ENCODE measurements at places on chromosomes 7 and 10. TPM values are rescaled to one million over a fixed set of nuclear protein-coding genes. Genes with fewer than 3 reads are reported as not detected.

DNA sequence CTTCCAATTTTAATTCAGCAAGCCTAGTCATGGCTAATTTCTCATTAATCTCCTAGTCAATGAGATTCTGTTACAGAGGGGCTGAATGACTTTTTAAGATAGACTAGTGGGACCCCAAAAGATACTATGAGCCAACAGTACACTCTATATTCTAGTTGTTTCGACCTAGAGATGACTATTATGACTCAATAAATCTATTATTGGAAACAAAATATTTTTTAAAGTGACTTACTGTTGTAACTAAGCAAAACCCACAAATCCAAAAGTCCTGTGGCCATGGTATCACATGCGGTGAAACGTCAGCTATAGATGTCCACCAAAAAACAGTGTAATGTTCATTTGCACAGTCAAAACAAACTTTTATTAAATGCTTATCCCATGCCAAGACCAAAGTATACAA, 95.3 kb upstream of the ADO start:
- peaks cover 4% of the 10 kb centered on the region for H3K27me3 ChIP-seq
- no peaks in the 10 kb centered on the region for H3K36me3 ChIP-seq
- no peak overlapping the region for H3K4me3 ChIP-seq

DNA sequence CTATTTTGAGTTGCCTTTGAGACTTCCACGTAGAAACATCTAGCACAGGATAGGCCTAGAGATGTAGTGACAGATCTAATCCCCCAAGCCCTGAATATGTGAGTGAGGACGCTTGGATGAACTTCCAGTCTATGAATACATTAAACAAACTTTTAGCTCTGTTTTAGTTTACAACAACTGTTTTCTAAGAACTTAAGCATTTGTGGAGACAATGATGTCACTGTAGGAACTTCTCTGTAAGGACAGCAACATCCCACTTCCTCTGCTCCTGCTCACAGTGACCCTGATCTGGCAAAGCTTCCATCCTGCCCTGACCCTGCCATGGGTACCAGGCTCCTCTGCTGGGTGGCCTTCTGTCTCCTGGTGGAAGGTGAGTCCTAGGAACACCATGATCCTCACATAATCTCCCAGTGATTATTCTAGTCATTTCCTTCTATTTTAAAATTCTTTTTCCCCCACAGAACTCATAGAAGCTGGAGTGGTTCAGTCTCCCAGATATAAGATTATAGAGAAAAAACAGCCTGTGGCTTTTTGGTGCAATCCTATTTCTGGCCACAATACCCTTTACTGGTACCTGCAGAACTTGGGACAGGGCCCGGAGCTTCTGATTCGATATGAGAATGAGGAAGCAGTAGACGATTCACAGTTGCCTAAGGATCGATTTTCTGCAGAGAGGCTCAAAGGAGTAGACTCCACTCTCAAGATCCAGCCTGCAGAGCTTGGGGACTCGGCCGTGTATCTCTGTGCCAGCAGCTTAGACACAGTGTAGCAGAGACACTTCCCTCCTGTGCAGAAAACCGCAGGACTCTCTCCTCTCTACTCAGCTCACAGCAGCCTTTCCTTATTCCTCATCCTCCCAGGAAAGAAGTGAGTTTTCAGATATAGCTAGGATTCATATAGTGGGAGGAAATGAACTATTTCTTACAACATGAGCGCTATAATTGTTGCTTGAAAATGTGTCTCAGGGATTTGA, 194.4 kb upstream of the PRSS1 start:
- H3K4me3 ChIP-seq = no peak overlapping the region
- no peak overlapping the region for H3K27ac ChIP-seq
- H3K4me1 ChIP-seq = no peaks in the 10 kb centered on the region
- H3K27me3 ChIP-seq = no peaks in the 10 kb centered on the region

DNA sequence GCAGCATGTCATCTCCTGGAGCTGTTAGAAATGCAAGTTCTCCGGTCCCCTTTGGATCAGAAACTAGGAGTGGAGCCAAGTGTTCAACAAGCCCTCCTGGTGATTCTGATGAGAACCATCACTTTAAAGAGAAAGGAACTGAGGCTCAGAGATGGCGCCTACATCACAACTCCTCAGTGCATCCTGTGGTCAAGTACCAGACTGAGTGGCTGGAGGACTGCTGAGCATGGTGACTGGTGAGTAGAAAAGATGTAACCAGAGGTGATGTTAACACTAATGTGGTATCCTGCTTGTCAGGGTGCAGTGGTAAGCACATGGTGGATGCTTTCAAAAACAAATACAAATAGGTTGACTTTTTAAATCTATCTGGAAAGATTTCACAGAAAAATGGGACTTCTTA, 3.5 kb upstream of the OIT3 start:
- H3K27me3 ChIP-seq = no peaks in the 10 kb centered on the region
- no peak for DNase-seq
- H3K36me3 ChIP-seq = peaks cover 26% of the 10 kb centered on the region
- peaks cover 13% of the 10 kb centered on the region for H3K4me1 ChIP-seq
- H3K27ac ChIP-seq = no peak overlapping the region

- DNase-seq = no peak
- no peak overlapping the region for H3K4me3 ChIP-seq
- H3K36me3 ChIP-seq = no peaks in the 10 kb centered on the region
- H3K27me3 ChIP-seq = peaks cover 86% of the 10 kb centered on the region
- no peak overlapping the region for H3K27ac ChIP-seq
- H3K4me1 ChIP-seq = peaks cover 10% of the 10 kb centered on the region
Measured at GRCh38 chr10:100802607-100803006, 57.2 kb downstream of the PAX2 start.

DNA sequence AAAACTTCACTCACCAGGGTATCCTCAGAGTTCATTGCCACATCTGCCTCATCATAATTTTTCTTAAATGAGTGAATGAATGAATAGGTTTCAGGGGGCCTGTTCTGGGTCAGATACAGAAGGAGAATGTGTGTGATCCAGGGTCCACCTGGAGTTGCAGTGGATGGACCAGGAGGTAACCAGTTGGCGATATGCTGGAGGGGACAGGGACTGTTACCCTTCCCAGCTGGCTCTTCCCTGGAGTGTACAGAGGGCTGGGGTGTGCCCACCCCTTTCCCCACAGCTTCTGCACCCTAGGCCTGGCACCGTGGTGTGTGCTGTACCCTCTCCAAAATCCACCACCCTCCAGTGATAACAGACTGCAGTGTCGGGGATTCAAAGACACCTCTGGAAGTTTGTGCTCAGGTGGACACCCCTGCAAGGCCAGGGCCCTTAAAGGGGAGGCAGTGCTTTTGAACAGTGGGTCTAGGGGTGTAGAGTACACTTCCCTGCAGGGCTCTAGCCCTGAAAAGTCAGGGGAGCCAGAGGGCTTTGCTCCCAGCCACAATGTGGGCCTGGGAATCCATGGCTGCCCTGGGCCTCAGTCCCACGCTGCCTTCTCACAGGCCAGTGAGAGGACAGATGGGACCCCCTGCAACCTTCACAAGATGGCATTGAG, 134.4 kb upstream of the UNC5B start:
- peaks cover 65% of the 10 kb centered on the region for H3K27me3 ChIP-seq
- no peak overlapping the region for H3K27ac ChIP-seq
- peaks cover 17% of the 10 kb centered on the region for H3K4me1 ChIP-seq
- H3K36me3 ChIP-seq = no peaks in the 10 kb centered on the region
- peak; percentile 22 for DNase-seq
- no peak overlapping the region for H3K4me3 ChIP-seq

DNA sequence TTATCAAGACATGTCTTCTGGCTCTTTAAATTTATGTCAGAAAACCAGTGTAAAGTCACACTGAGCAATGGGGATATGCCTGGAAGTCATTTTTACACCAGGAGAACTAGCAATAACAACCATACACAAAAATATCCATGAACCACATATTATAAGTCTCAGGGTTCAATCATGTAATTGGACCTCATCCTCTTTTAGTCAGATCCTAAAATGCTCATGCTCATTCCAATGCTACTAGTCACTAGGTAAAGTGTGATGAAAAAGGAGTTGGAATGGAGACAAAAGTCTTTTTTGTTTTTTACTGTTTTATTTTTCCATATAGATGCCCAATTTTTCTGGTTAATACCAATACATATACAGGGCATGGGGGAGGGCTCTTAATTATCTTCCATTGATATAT, 306.1 kb downstream of the DGKB start:
- H3K36me3 ChIP-seq = no peaks in the 10 kb centered on the region
- no peaks in the 10 kb centered on the region for H3K4me1 ChIP-seq
- H3K27ac ChIP-seq = no peak overlapping the region
- H3K4me3 ChIP-seq = no peak overlapping the region
- DNase-seq = no peak

- H3K27ac ChIP-seq = no peak overlapping the region
- H3K27me3 ChIP-seq = peaks cover 13% of the 10 kb centered on the region
- no peak for DNase-seq
- H3K4me1 ChIP-seq = no peaks in the 10 kb centered on the region
Measured at GRCh38 chr10:129280908-129281586, 186.0 kb upstream of the MGMT start.

- H3K27ac ChIP-seq = peak overlapping the region; percentile 48
- no peak overlapping the region for H3K4me3 ChIP-seq
- H3K36me3 ChIP-seq = peaks cover 32% of the 10 kb centered on the region
- peaks cover 17% of the 10 kb centered on the region for H3K4me1 ChIP-seq
- no peak for DNase-seq
- no peaks in the 10 kb centered on the region for H3K27me3 ChIP-seq
Measured at GRCh38 chr10:60260321-60260720, 129.4 kb downstream of the ANK3 start.

DNA sequence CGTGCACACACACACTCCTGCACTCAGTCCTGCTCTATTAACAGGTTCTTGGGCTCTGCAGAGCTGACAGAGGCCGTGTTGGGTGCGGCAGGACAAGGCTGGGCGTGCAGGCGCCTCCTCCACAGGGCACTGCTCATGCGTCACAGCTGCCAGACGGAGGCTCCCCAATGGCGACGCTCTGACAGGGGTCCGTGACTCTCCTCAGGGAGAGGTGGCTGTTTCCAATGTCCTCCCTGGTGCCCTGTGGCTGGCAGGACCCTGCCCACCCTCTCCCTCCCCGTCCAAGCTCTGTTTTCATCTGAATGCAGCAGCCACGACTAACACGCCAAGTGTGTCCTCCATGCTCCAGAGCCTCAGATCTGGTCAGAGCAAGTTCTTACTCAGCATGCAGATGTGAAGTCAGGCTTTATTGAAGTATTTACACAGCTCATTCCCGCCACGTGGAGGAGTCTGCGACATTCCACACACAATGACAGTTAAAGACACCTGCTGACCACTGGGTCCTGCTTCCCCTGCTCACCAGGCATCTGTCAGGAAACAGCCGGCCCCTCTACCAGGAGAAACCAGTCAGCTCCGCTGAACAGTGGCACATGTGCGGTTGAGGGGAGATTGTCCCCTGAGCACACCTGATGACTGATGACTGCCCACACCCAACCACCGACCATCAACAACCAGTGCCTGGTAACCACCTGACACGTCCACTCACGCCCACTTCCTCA, 116.7 kb downstream of the VIPR2 start:
- peak overlapping the region; percentile 26 for H3K4me3 ChIP-seq
- H3K27me3 ChIP-seq = peaks cover 7% of the 10 kb centered on the region
- no peak for DNase-seq
- no peaks in the 10 kb centered on the region for H3K36me3 ChIP-seq
- H3K27ac ChIP-seq = peak overlapping the region; percentile 76

- no peak for DNase-seq
- peaks cover 34% of the 10 kb centered on the region for H3K27me3 ChIP-seq
- peaks cover 6% of the 10 kb centered on the region for H3K4me1 ChIP-seq
- H3K36me3 ChIP-seq = no peaks in the 10 kb centered on the region
- H3K4me3 ChIP-seq = no peak overlapping the region
Measured at GRCh38 chr10:35613597-35614226, 8.6 kb downstream of the GJD4 start.

DNA sequence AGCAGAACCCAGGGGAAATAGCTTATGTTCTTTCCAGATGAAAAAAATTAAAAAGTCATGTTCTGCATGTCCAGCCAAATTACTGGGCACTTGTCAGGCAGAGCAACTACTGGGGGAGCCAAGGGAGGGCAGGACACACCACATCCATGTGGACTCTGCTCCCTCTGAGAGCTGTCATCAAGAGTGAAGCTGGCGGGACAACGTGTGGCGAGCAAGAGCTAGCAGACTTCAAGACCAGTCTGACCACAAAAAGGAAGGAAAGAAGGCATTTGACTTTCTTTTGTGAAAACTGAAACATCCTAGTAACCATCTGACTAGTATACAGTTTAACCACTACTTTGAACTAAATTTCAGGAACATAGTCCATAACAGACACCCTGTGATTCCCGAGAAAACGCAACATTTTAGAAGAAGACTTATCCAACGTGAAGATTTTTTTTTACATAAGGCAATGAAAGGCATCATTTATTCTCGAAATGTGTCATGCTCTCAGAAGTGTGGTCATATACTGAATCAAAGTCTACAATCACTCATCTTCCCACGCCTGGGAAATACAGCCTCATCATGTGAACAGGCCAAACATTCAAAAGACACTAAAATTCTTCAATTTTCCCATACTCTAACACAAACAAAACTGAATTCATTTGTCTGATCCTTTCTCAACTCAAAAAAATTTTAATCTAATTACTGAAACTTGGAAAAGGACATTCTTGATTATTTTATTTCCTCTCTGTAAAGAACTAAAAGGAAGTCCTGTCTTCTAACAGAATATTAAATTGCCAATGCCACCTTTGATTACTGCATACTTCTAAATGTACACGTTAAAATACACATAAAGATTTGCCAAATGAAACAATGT, 15.5 kb downstream of the CYTH3 start:
- no peaks in the 10 kb centered on the region for H3K27me3 ChIP-seq
- DNase-seq = no peak
- H3K27ac ChIP-seq = peak overlapping the region; percentile 78
- peaks cover 63% of the 10 kb centered on the region for H3K4me1 ChIP-seq

GRCh38 chr7:124808206-124808605, 42.6 kb upstream of the GPR37 start:
- H3K36me3 ChIP-seq = no peaks in the 10 kb centered on the region
- H3K27ac ChIP-seq = no peak overlapping the region
- no peak for DNase-seq
- H3K27me3 ChIP-seq = no peaks in the 10 kb centered on the region
- peaks cover 3% of the 10 kb centered on the region for H3K4me1 ChIP-seq

DNA sequence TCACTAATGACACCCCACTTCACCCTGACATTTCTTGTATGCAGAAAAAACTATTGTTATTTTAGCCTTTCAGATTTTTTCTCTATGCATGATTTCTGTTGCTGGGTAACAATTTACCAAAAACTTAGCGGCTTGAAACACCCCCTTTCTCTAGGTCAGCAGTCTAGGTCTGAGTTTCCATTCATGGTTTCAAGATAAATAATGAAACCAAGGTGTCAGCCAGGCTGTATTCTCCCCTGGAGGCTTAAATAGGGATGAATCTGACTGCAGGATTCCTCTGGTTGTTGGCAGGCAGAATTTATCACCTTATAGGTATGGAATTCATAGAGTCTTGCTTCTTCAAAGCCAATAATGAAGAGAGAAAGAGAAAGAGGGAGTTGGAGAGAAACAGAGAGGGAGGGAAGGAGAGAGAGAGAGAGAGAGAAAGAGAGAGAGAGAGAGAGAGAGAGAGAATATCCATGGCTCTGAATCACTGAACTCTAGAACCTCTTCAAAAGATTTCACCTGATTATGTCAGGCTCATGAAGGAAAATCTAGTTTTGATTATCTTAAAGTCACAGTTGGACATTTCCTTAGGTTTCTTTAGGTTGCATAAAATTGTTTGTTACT, 1224.6 kb upstream of the LRRTM3 start:
- no peak overlapping the region for H3K4me3 ChIP-seq
- H3K4me1 ChIP-seq = no peaks in the 10 kb centered on the region

Gene C10orf71
- not detected for total RNA-seq

Gene ABCA13
- 0.29 TPM for total RNA-seq

Gene FXYD4
- not detected for total RNA-seq

Gene SNCG
- 92.0 TPM for total RNA-seq

Gene GRM3
- not detected for total RNA-seq
